ENCODE measurements at places on chromosomes 5 and 9.

- no peak for DNase-seq
Measured at GRCh38 chr5:173247041-173247440, 12.0 kb upstream of the NKX2-5 start.

DNA sequence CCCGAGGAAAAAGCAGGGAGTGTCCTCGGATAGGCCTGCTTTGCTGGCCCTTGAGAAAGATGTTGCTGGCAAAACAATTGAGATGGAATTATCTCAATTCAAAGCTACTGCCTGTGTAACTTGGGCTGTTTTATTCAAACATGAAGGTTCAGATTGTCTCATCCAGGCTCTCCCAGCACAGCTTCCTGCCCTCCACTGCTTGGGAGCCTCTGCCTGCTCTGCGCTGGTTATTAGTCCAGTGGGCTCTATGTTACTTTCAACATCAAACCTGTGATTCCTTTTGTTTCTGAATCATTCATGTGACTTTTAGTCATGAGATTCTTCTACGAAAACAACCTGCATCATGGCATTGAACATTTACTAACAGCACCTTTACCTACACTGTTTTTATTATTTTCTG, 123.2 kb downstream of the SNCAIP start:
- DNase-seq, result no peak

GRCh38 chr9:134818591-134818990, 62.0 kb upstream of the FCN2 start:
- DNase-seq, result no peak

- DNase-seq, result no peak
Measured at GRCh38 chr5:43855452-43855851, 252.5 kb downstream of the NNT start.

- no peak for DNase-seq
Measured at GRCh38 chr5:171428809-171429542, 9.5 kb downstream of the FGF18 start.

DNA sequence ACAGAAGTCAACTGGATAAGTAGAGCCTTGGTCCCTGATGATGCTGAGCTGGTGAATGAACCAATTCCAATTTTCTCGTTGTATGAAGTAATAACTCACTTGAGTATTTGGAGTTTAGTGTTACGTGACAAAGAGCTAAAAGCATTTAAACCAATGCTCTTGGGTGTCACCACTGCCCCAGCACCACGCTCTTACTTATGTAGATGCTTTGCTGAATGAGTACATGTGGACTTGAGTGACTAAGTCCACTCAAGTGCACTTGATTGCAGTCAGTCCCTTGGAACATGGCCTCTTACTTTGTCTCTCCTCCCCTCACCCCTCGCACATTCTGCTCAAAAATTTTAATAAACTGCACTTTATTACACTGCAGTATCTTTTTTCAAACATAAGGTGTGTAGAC, 184.0 kb downstream of the MAN2A1 start:
- DNase-seq, result no peak

DNA sequence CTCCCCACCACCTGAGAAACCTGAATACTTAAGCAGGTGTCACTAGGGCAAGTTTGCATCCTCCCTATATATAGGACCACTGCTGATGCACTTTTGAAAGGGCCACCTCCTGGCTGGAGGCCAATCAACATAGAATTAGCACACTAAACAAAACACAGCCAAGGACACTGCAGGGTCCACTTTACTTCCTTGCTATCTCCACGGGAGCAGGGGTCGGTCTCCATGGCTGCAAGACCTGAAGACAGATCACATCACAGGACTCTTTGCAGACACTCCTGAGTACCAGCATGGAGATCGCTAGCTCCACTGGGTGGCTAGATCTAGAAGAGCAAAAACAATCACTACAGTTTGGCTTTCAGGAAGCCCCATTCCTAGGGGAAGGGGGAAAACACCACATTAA, 72.3 kb downstream of the C9orf153 start:
- DNase-seq, result peak; percentile 66

DNA sequence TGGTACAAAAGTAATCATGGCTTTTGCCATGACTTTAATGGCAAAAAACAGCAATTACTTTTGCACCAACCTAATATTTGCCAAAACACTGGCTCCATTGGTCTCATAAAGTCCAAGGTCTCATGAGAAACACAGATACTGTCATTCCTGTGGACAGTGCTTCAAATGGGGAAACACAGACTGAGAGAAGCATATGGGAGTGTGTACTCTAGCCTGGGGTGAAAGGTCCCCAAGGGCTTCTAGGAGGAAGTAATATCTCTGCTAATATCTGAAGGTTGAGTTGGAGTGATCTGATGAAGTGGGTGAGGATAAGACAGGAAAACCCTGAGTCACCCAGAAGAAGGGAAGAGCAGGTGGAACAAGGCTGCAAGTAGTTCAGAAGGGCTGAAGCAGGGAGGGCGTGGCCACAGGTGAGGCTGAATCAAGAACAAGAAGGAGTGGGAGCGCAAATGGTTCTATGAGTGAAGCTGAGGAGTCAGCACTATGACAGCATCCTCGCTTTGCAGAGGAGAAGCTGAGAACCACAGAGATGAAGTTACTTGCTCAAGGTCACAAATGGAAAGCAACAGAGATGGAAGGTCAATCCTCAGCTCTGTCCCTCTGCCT, 164.1 kb downstream of the ASTN2 start:
- no peak for DNase-seq

DNA sequence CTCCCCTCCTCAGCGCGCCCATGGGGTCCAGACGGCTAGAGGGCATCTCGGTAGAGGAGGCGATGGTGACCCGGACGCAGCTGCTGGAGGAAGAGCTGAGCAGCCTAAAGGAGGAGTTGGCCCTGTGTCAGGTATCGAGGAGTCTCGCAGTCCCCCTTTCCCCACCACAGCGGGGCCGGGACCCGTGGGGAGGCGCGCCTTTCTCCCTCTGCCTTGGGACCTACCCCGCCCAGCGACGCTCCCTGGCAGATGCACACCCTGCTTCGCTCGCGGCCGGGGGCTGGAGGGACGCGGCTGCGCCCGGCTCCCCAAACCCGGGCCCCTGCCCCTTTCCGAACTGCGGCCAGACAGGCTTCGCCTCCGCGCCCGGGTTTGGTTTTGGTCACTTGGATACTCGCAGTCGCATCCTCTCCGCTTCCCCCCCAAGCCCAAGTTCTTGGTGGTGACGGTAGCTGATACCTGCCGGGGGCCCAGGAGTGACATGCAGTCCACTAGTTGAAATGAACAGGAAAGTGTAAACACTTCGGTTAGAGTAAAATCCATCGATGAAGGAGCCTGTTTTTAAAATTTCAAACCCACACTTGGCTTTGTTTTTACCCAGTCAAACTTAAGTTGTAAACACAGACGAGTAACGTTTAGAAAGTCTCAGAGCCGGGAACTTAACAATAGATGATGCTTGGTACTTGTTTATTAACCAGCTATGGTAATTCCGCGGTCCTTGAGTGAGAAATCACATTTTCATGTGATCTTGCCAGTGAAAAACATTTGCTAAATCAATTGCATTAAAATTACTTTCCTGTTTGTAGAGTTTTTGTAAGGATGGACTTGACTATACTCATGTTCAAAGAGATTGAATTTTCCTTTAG, 688 bp downstream of the CNTLN start:
- DNase-seq, result peak; percentile 81

DNA sequence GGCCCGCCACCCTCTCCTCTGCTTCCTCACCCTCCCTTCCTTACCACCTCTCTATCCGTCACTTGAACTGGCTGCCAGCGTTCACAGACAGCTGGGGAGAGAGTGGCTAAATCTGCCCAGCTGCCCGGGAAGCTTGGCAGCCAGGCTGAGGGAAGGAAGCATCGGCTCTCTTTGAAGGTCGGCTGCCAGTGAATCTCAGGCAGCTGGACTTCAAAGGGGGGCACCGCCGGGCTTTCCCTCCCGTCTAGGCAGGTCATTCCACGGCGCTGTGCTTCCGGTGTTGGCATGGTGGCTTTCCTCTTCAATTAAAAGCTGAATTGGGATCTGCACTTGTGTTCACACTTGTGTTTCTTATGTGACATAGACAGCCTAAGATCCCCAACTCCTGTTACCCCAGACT, 174.0 kb downstream of the GDNF start:
- DNase-seq, result peak; percentile 74

DNA sequence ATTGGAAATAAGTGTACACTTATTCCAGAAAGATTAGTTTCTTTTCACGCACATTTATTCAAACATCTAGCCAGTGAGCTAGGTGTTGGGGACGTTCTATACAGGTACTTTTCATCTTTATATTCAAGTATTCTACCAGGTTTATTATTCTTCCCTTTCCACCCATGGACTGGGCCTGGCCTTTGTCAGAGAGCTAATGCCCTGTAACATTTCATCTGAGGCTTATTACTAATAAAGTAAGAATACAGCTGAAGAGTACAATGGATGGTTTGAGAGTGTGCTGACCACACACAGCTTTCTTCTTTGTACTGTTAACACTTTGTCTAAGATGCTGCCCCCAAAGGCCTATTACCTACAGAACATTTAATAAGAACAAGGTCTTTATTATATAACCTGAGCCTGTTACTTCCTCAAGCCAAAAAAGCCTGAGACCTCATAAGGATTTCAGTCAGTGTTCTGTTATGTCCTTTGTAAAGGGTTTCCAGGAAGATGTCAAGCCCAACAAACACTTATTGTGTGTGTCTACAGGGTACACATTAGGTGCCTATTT, 93.5 kb downstream of the ZNF608 start:
- DNase-seq, result no peak

DNA sequence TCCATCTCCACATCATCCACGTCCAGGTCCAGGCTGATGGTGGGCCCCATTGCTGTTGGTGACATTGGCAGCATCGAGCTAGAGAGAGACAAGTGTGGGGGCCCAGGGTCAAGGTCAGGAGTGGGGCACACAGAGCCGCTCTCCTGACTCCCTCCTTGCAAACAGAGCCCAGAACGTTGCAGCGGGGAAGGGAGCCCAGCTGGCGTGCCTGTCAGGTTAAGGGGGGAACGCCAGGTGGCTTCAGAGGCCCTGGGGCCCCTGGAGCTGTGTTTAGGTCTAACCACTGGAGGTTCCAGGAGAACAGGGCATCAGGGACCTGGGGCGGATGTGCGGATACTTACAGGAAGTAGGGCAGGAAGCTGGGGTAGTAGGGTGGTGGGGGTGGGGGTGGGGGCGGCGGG, 7.5 kb downstream of the RNF44 start:
- no peak for DNase-seq

DNA sequence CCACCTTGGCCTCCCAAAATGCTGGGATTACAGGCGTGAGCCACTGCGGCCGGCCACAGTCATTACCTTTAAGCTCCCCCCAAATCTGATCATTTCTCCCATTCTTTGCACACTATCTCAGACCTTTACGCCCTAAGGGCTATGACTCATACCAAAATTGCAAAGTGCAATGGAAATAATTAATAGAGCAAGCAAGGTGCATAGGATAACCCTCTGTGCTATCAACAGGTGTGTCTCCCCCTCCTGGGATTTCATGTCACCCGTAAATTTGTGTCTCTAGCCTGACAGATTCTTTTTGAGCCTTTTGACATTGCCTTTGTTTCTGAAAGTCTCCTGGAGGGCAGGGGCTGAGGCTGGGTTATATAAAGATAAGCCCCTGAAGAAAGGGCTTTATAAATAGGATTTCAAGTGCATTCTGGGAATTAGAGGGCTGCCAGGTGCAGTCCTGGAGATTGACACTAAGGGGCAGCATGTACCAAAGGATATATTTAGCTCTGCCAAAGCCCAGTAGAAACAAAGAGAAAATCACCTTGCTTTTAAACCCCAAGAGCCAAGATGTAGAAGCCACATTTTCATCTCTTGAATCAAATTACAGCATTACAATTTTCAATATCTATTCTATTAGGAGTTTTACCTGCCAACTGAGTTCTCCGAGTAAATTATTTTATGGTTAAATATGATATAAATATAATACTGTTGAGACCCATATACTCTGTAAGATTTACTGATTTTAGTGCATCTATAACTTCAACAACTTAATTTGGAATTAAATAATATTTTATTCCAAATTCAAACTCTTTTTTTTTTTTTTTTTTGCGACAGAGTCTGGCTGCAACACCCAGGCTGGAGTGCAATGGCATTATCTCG, 18.2 kb downstream of the S100Z start:
- DNase-seq, result peak; percentile 55

GRCh38 chr5:131523500-131524185, 111.4 kb downstream of the RAPGEF6 start:
- no peak for DNase-seq

DNA sequence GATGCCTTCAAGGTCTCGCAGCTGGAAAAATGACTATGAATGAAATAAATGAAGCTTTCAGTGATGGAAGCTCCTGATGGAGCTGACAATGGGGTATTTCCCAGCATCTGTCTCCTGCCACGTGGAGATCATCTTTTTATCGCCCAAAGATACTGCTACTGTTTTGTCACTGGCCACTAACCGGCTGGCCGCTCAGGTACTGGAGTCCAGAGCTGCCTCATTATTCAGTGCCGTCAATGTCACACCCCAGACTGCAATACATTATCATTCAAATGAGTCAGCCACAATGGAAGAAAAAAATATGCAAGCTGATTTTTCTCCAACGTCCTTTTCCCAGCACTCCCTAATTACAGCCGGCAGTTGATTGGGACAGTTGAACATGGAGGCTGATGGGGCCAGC, 280.4 kb downstream of the ZSWIM6 start:
- DNase-seq, result no peak

- no peak for DNase-seq
Measured at GRCh38 chr5:117667105-117667504, 1092.5 kb upstream of the SEMA6A start.

DNA sequence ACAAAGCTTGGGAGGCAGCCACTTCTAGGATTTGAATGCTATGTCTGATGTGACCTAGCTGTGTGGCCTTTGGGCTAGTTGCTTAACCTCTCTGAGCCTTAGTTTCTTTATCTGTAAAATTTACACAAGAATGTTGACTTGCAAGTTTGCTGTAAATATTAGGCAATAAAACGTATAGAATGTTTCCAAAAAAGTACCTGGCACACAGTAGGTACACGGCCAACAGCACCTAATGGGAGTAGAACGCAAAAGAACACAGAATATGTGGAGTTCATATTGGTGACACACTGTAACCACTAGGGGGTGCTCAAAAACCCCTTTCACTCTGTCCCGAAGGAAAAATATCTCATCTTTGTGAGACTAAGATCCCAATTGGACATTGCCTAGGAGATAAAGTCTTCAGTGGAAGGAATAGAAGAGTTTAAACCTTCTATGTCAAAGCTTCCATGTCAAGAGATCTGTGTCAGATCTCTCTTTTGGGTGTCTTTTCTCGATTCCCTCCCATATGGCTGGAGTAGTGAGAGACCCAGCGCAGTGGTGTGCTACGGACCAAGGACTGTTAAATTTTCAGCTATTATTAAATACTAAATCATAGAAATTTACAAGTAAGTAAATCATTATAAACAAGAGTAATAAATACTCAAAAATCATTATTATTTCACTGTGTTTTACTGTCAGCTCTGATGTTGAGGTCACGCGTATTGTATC, 145.4 kb upstream of the RAD23B start:
- DNase-seq, result no peak
